ENCODE measurements at places on chromosomes 2 and 18.

GRCh38 chr18:40063488-40063887 lies 1891.5 kb upstream of the PIK3C3 start:
- DNase-seq = no peak

DNA sequence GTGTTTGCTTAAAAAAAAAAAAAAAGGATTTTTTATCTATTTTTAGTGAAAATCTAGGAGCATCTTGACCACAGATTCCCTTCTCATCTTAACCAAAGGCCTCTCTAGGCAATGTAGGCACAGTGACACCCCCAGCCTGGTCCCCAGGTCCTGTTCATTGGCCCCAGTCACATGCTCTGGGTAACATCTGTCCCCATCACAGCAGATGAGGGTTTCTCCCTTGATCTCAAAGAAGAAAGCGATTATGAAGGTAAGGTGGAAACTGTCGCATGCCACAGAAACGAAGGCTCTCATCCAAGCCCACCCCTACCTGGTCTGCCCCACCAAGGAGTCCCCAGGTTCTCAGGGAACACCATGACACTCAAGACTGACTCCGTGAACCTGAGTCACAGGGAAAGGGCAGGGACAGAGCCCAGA lies 4.7 kb downstream of the HS6ST1 start:
- DNase-seq = no peak

GRCh38 chr2:63790906-63791305 lies 50.8 kb upstream of the UGP2 start:
- no peak for DNase-seq

DNA sequence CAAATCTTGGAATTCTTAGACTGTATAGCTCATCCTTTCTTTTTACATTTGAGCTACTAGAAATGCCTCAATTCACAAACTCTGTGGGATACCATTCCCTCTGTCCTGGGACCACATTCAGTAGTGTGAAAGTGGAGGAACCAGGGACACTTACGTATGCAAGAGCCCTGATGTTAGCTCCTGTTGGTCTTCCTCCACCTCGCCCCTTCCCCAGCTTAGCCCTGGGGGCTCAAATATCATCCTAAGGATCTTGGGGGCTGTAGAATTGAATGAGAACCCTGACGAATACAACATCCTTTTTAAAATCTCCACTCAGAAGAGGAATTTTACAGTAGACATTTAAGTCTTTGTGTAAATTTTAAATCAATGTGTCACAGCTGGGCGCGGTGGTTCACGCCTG lies 65.2 kb upstream of the RAPH1 start:
- DNase-seq = no peak

DNA sequence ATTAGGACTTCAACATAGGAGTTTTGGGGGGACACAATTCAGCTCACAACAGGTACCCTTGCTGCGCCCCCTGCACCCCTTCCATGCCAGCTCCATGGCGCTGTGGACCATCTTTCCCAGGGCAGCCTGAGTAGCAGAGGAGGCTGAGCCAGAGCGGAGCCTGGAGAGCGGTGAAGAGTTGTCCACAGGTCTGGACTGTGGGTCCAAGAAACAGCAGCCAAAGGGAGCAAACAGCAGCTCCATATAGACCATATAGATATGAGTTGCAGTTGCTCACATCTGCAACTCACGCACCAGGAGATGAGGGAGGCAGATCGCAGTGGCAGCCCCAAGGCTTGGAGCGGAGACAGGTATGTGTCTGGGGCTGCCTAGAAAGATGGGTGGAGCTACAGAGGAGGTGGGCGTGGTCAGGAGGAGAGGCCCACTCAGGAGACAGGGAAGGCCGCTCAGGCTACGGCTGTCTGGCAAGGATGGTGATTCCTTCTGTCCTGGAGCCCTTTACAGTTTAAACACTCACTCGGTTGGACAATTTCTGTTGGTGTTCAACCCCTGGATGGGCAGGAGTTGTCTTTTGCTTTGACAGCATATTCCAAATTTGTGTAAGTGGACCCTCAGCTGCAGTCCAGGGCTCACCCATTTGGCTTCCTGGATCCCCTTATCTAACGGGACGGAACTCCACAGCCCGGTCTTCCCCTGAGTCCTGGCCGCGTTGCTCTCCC lies 155.1 kb downstream of the LPIN1 start:
- DNase-seq = no peak

DNA sequence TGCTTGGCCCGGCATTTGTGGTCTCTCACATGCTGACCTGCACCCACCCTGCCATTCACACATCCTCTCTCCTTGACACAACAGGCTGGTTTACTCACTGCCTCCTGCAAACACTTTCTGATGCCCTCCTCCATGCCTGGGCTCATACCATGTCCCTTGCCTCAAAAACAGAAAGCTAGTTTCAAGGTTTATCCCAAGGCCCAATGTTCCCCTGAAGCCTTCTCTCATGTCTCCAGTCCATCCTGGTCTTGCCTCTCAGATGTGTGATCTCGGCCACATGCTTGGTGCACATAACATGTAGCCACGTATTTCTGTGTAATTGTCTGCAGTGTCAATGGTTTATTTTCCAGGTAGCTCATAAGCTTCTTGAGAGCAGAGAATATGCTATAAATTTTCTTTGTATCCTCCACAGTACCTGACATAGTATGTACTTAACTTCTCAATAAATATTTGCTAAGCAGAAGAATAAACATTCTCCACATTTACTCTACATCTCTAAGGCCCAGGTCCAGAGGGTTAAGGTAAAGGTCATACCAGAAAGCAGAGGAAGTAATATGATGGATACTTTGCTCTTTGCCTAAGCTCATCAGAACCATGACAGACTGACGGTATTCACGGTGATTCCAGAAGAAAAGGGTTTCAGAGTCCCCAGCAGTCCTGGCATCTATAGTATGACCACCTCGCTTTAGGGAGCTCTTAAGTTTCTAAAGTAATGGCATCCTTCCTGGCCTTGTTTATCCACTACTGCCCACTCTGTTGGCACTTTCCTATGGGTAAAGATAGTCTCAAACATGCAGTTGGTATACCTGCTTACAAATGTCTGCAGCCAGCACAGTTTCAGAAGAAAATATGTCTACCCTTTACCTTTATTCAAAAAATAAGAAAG lies 163.4 kb upstream of the ZFP36L2 start:
- DNase-seq = no peak

GRCh38 chr18:50579061-50579774 lies 19.3 kb downstream of the MAPK4 start:
- no peak for DNase-seq

GRCh38 chr2:42854207-42854818 lies 61.9 kb upstream of the HAAO start:
- no peak for DNase-seq

- no peak for DNase-seq
Observed at GRCh38 chr2:241796209-241796608, 12.8 kb upstream of the NEU4 start.

GRCh38 chr2:50611351-50611871 lies 420.5 kb downstream of the NRXN1 start:
- no peak for DNase-seq

GRCh38 chr2:168608796-168609195 lies 152.7 kb downstream of the CERS6 start:
- no peak for DNase-seq

GRCh38 chr18:26488417-26489009 lies 59.8 kb downstream of the KCTD1 start:
- DNase-seq = no peak

DNA sequence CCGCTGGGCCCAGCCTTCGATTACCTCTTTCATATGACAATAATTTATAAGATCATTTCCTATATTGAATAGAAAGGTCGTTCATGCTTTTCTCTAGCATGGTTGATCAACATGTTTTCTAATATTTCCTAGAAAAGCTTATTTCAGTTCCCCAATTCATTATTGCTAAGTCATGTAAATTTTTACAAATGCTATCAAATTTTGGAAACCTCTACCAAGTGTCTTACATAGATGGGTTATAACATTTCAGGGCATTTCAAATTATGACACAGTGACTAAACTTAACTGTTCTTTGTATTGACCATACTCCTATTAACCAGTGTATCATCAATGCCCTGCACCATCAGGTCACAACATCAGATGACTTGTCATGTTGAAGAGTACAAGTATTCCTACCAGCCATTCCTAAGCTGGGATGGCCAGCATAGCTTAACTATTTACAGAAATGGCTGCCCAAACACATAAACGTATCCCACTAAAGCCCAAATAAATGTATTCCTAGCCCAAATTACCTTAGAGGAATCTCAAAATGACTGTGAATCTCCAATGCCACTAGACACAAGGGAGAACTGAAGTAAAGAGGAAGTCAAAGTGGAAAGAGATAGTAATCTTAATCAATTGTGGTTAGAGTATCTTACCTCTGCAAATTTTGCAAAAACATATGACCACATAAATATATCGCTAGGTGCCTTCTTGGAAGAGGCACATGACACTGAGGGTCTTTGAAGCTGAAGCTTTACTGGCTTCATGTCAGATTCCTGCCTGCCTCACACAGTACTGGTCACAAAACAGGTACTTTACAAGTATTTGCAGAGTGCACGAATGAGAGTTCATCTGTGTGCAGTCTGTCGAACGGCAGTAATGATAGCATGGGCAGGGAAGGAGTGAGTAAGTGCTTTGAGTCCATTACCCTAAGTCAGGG lies 87.3 kb upstream of the TLK1 start:
- no peak for DNase-seq

DNA sequence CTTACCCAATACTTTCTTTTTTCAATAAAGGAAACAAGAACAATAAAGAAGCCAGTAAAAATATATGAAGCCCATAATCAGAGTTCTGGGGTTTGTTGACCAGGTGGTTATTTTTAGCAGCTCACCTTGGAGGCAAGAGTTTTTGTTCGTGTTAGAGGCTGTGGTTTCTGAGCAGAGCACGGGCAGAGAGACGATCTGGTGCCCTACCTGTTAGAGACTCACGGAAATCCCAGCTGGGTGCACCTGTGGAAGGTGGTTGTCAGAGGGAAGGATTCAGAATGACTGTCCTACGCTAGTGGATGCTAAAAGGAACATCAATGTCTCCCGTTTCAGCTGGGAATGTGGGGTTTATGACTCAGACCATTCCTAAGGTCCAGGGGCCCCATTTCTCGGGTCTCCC lies 87.6 kb downstream of the NRP2 start:
- DNase-seq = no peak

DNA sequence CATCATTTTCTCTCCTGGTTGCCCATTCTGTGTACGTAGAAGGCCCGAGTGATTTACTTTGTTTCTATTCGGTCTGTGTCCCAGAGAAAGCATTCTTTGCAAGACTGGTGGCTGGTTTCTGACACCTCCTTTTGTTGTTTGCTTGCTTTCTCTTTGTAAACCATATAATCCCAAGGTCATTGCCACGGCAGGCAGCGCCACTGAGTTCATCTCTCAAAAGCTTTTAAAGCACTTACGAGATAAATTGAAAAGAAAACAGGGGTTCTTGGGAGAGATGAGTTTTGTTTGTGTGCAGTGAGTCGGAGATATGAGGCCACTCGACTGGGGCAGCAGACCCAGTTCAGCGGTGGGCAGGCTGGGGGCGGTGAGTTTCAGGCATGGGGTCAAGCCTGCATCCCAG lies 137.6 kb downstream of the NCK2 start:
- no peak for DNase-seq

- no peak for DNase-seq
Observed at GRCh38 chr2:21282515-21282898, 158.7 kb downstream of the TDRD15 start.

GRCh38 chr2:207156451-207157161 lies 9.1 kb downstream of the KLF7 start:
- DNase-seq = no peak

DNA sequence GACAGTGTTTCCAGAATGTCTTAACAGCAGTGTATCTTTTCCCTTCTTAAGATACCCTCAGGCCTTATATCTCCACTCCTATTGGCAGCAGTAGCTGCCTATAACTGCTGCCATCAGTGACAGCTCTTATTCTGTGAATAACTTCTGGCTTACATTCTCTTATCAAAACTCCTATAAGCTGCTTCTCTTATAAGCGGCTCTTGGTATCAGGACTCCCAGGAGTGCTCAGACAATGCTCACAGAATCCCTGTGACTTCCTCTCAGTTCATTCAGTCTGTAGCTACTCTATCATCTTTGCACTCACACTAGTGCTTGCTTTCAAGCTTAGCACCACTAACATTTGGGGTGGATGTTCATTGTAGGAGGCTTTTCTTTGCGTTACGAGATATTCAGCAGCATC lies 143.7 kb upstream of the CDH7 start:
- DNase-seq = no peak

DNA sequence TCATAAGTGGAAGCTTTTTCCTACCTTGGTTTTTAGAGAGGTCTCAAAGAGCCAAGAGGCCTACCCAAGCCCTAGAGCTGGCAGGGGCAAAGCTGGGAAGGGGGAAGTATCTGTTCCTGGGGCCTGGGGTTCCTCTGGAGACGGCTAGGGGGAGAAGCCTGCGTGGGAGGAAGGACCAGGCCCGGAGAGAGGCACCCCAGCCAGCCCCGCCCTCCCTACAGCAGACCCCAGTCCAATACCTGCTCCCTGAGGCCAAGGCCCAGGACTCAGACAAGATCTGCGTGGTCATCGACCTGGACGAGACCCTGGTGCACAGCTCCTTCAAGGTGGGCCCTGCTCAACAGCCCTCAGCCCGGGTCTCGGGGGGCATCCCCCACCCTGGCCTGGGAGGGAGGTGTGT lies 2.2 kb downstream of the CTDSP1 start:
- no peak for DNase-seq

- DNase-seq = no peak
Observed at GRCh38 chr2:132477962-132478361, 61.4 kb downstream of the GPR39 start.

GRCh38 chr2:38666556-38666910 lies 619 bp downstream of the GALM start:
- no peak for DNase-seq

DNA sequence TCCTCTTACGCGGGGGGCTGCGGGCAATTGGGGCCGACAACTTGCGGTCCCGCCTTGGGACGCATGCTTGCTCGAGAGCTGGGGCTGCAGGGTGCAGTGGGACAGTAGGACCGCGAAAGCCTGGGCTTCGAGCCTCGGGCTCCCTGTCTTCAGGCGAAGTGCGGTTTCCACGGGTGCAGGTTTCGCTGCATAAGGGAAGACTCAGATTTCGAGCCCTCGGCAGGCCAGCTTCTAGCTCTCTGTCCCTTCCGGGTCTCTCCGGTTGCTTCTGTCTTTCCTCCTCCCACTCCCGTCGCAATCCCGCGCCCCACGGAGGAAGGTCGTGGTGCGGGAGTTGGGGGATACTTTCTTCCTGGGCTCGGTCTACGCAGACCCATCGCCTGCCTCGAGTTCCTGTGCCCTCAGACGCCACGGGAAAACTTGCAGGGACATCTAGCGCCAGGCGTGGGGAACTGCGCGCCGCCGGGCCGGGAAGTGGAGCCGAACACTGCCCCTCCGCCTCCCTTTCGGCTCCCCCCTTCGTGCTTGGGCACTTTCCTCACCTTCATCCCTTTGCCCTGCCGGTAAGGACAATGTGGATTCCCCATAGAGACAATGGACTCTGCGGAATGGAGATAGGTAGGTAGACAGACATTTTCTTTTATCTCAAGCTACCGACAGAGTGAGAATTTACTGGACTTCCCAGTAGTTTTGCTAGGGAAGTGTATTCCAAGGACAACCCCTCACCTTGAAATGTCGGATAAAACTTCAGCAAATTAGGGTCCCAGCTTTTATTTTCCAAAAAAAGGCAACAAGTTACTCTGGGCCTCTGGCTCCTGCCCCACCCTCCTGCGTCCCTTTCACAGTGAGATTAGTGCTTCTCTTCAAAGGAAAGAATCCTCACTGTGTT lies 4.2 kb upstream of the HOXD13 start:
- DNase-seq = no peak

GRCh38 chr2:170190172-170190571 lies 12.2 kb downstream of the MYO3B start:
- no peak for DNase-seq

All from activated B cell treated with CpG ODN at 0.5 μM for 24 hours (primary cell).